GM23338 (cell line): ENCODE measurements at places on chromosomes 7 and 10. TPM values are rescaled to one million over a fixed set of nuclear protein-coding genes. Genes with fewer than 3 reads are reported as not detected.
A peak's percentile ranks its signal among the peaks of the same experiment; 100 is the strongest.

DNA sequence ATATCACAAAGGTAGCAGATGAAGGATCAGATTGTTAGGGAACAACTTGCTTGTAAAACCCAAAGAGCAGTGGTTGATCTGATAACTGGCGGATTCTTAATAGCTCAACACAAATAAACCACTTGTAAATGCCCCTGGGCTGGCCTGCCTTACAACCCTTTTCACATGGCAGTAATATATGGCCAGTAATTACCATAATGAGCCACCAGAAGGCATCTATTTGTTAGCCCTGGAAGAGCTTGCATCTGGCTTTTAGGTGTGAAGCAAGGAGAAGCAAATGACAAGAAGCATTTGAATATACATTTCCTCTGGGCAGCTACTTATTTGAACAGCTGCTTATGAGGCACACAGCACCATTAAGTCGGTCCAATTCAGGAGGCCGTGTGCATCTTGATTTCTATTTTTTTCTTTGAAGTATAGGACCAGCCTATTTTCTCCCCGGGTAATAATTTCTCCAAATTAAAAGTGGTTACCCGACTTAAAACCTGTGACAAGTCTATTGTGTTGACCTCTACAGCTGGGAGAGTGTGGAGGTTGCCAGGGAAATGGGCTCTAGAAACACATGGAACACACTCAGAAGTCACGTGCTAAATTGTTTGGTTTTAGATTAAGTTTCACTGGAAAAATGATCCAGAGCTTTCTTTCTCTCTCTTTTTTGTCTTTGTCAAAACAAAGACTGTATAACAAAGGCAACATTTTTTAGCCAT, 113.4 kb downstream of the SEM1 start:
- peak; percentile 17 for DNase-seq

- peak; percentile 47 for DNase-seq
Measured at GRCh38 chr10:64733980-64734379, 1212.8 kb downstream of the REEP3 start.

DNA sequence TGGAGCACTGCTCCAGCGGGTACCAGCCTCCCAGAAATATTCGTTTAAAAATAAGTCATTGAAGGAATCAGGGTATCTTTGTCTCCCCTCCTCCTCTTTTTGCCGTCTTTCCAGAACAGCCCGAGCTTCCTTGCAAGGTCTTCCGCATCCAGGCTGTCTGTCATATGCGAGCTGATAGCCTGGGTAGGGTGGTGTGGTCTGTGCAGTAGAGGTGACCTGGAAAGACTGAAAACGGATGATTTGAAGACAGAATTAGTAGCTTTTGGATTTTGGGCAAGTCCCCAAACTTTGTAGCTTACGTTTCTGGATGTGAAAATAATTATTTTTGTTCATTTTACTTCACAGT, 480 bp downstream of the VPS50 start:
- peak; percentile 22 for DNase-seq

GRCh38 chr7:107024906-107025305, 19.6 kb upstream of the PRKAR2B start:
- no peak for DNase-seq

DNA sequence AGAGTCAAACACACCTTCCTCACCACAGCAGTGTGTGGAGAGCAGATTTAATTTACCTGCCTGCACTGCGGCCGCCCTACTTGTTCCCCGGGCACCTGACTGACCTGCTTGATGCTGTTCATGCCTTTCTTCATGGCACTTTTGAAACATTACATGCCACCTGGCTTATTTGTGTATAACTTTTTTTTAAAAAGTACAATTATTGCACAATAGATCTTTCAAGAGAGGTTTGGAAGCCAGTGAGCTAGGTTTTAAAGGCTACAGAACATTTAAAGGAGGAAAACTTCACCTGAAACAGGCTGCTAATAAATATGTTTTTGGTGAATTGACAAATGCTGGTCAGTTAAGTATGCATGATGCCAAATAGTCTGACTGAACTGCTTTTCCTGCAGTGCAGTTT, 33.1 kb downstream of the SLC18A2 start:
- DNase-seq = no peak

- no peak for DNase-seq
Measured at GRCh38 chr7:113959910-113960309, 41.1 kb upstream of the PPP1R3A start.

DNA sequence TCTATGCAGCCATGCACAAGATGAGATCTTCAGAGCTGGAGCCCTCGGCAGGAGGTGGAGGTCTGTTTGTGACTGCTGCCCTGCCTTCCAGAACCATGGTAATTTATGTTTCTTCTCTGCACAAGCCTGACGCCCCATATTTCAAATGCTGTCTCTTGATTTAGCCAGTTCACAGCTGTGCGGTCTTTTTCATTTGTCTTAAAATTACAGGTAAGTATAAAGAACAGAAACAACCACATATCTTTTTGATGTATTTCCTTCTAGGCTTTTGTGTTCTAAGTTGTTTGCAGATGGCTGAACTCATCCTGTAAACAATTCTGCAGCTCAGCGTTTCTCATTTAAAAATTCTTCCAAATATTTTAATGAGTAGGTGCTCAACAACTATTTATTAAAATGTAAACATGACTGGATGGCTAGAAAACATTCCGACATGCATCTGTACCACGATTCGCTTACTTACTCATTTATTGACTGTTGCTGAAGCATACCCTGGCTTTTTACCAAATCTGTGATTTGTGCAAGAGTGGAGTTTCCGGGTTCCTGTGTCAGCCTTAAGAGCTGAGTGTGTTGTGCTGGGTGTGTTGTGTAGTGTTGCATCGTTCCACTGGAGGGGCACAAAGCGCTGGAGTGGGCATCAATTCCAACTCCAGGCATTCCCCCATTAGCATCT, 58.9 kb downstream of the PIP4K2A start:
- no peak for DNase-seq

GRCh38 chr7:103297837-103298179, 573 bp downstream of the PMPCB start:
- DNase-seq = no peak

Gene MLXIPL
- polyA plus RNA-seq = 13.1 and 13.7 TPM in 2 replicates

Gene STAG3
- 4.1 and 4.7 TPM in 2 replicates for polyA plus RNA-seq

GRCh38 chr7:67918158-67918557, 921.5 kb downstream of the TYW1 start:
- DNase-seq = no peak

DNA sequence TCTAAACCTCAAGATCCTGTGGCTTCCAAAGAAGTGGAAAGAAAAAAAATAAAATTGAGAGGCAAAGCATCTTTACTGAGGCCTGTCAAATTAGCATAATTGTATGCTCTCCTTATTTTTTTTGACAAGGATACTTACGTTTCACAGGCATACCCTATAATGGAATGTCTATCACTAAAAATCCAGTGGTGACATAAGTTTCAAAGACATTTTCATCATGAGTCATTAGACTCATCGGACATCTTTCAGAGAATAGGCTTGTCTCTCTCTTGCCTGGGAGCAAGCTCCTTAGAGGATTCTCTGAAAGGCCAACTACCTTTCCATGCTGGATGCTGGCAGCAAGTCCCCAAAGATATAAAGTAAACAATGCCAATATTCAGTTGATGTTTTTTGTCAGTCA, 380.7 kb upstream of the STEAP1 start:
- DNase-seq = no peak

DNA sequence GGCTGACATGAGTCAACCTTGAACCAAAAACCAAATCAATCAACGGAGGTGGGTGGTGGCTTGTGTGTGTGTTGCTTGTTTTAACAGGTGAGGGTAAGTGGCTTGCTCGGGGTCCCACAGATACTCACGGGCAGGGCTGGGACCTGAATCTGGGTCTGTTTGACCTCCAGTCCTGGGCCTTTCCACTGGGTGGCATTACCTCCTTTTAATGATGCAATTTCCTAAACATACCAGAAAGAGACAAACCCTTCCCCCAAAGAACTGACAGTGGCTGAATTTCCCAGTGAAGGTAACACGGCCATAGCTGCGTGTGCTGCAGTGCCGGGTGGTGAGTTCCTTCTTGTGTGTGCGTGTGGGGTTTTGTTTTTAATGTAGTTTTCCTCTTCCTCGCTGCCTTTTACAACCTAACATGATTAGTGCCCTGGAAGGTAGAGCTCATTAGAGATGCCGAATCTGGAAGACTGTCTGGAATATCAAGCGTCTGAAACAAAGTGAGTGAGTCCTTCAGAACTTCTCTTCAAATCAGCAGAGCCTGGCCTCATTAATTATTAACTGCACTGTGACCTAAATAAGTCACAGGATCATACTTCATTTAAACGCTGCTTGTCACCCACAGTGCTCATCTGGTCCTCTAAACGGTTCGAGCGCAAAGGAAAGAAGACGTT, 166.1 kb upstream of the TCERG1L start:
- peak; percentile 7 for DNase-seq

Gene LMOD2
- polyA plus RNA-seq = not detected in 2 replicates

Gene SEMA3E
- 15.4 and 15.7 TPM in 2 replicates for polyA plus RNA-seq

GRCh38 chr10:109957092-109957797, 33.9 kb upstream of the XPNPEP1 start:
- DNase-seq = no peak

- DNase-seq = no peak
Measured at GRCh38 chr7:144820552-144820951, 15.3 kb downstream of the TPK1 start.

GRCh38 chr7:78179211-78179610, 380.6 kb downstream of the PHTF2 start:
- no peak for DNase-seq

Gene ADAMTS14
- 1.5 and 1.9 TPM in 2 replicates for polyA plus RNA-seq

GRCh38 chr10:125692601-125693523, 9.9 kb upstream of the TEX36 start:
- no peak for DNase-seq

Gene CYP3A7
- 0.12 and 0.19 TPM in 2 replicates for polyA plus RNA-seq
